ENCODE measurements at places on chromosomes 16 and 17.

DNA sequence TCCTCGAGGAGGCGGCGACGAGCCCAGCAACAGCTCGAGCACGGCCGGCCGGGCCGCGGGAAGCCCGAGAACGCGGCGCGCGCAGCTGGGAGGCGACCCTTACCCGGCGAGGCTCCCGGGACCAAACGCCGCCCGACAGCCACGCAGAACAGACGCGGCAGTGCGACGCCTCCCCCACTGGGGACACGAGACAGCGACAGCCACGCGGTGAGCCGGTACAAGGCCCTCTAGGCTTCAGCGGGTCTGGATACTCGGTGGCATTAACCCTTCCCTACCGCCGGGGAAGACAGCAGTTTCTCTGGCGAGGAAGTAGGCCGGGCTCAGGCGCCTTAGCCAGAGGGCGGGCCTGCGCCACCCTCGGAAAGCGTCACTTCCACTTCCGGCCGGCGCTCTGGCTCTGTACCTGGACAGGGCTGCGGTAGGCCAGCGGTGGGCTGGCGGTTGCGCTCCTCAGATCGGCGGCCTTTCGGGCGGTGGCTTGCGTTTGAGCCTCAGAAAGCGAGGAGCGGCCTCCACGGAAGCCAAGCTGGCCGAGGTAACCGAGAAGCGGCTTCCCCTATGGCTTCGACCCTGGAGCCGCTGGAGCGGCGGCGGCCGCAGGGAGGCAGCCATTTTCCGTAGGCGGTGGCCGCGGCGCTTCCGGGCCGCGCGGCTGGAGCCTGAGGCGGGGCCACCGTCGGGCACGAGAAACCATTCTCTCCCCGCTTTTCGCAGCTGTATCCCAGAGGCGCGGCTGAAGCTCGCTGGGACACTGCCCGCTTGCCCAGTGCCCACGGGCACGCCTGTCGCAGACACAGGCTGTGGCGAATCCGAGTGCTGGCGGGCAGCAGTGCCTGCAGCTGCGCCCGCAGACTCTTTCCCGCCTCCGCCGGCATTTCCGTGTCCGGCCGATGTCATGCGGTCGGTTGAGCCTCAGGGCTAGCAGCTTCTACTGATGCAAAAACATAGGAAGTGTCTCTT, at the start of the genes TIGD7 and ZNF75A:
Gene TIGD7 (minus strand): TSS at position 322 of the 960 bp plus-strand sequence. CDS start 4,816 bp downstream, outside the sequence.
Gene ZNF75A (plus strand): TSS at position 389 of the 960 bp plus-strand sequence. CDS start 2,932 bp downstream, outside the sequence.
- peak; percentile 100 for ATAC-seq

GRCh38 chr16:937723-938122, 33.1 kb downstream of the LMF1 start:
- ATAC-seq: no peak

GRCh38 chr16:31461201-31461920, 2.1 kb downstream of the ARMC5 start:
- ATAC-seq: no peak

DNA sequence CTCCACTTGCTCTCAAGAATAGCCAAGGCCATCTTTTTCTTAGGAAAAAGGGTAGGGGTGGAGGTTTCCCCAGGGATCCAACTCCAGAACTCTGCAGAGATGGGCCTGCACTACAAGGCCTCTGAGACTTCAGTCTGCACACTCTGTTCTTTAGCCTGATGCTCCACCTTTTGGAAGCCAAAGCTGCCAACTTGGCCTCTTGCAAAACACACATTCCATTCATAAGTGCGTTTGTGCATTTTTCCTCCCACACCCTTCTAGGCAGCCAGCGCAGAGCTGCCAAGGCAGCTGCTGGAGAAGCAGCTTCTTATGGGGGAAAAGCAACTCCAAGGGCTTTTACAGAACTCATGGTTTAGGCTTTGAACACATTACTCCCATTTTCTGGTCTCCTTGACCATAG, 45.3 kb downstream of the REXO5 start:
- ATAC-seq: no peak

- ATAC-seq: no peak
Observed at GRCh38 chr16:54466233-54466632, 179.6 kb upstream of the IRX3 start.

- peak; percentile 91 for ATAC-seq
Observed at GRCh38 chr17:49952209-49952911, 16.6 kb upstream of the DLX4 start.

- no peak for ATAC-seq
Observed at GRCh38 chr16:66228792-66229191, 137.7 kb upstream of the CDH5 start.

GRCh38 chr16:11094075-11094856, 149.9 kb downstream of the CLEC16A start:
- peak; percentile 85 for ATAC-seq

- ATAC-seq: no peak
Observed at GRCh38 chr16:56022818-56023217, 147.6 kb upstream of the CES5A start.

GRCh38 chr16:81495321-81496234, 51.0 kb downstream of the CMIP start:
- no peak for ATAC-seq

DNA sequence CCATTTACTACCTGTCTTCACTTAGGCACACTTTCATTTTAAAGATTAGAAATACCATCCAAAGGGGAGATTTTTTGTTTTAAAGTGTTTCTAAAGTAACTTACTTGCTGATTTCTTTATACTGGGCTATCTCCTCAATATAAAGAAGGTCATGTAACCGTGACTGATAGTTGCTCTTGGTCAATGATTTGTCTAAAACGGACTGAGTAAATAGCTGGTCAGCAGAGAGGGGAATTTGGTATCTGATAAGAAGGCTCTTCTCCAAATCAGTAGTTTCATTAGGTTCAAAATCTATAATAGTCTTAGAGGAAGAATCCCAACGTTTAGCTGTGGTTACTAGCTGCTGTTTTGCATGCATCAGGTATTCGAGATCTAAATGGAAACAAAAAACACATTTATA, 66.4 kb downstream of the HELZ start:
- ATAC-seq: no peak

GRCh38 chr17:31015639-31016038, 44.8 kb downstream of the RNF135 start:
- no peak for ATAC-seq

GRCh38 chr16:84532291-84532724, 27.8 kb upstream of the MEAK7 start:
- ATAC-seq: peak; percentile 74

DNA sequence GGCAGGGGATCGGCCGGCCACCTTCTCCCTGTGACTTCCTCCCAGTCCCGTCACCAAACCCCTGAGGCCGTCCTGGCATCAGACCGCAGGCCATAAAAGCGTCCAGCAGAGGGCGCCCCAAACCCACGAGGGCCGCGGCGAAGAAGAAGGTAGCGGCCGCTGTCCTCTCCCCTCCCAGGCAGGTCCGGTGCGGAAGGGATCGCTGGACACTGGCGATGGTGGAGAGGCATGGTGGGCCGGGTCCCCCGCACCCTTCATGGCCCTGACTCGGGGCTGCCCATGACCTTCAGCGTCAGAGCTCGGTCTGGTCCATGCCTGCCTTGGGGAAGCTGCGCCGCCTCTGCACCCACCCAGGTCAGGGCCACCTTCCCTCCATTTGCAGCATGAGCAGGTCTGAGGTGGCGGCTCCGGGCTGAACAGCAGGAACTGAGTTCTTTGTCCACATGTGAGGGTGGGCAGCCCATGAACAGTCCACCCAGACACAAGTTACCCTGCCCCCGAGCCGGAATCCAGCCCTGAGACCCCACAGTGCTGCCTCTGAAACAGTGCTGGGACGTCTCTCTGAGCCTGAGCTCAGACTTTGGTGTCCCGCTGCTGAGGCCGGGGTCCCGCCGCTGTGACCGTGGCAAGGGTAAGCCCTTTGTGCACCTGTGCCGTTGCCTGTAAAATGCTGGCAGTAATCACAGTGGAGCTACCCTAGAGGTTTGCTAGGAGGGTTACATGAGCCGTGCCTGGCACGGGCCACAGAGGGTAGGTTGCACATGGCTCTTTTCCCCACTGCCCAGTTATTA, 40.8 kb upstream of the CMIP start:
- ATAC-seq: peak; percentile 98

DNA sequence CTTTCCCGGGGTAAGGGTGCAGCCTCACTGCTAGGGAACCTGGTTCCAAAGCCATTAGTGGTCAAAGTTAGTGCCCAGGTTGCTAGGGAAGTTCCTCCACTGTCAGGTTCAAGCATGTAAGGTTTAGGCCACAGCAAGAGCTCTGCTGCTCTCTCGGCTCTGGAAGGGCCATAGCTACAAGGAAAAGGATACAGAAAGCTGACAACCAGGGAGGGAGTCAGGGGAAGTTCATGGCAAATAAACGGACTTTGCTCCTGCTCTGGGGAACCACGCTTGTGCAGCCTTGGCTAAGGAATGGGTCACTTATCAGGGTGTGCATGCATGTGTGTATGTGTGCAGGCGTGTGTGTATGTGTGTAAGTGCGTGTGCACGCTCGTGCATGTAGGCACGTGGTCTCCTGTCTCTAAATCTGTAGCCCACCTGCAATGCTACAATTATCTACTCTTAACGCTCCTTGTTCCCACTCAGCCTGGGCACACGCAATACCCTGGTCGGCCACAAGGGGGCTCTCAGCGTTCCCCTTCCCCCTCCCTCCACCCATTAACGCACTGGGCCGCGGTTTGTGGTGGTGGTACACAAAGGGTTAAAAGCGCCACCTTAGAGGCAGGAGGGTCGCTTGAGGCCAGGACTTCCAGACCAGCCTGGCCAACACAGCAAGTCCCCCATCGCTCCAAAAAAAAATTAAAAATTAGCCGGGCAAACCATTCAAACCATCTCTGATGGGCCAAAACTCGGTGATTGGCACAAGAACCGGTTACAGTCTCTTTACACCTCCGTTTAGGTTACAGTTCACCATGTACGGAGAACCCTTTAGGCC, 48.4 kb upstream of the KDM8 start:
- ATAC-seq: peak; percentile 74

GRCh38 chr16:87409781-87410180, 17.6 kb downstream of the MAP1LC3B start:
- ATAC-seq: no peak

DNA sequence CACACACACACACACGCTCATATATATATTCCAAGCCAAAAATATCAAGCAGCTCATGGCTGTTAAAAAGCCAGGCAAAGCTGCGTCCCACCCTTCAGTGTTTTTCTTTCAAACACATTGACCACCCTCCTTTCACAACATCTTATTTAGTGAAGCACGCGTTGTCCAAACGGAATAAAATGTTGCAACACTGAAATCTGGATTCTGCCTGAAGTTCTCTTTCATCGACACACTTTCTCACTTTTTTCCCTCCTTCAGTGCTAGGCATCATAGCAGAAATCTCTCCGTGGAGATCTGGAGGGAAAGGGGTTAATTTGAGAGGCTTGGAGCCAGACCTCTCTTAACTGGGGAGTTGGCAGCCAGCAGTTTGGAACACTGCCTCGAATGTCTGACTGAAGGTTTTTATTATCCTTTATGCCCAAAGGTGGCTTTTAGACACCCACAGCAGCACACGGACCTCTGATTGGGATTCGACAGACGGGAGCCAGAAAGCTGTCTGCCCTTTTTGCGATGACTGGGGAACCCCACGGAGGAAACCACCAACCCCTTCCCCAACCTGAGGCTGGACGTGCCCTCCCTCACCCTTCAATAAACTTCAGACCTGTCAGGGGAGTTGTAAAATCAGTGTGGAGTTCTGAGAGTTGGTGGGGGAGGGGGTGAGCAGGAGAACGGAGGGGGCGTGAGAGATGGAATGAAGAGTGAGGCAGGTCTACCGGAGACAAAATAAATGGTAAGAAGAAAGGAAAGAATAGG, 833.6 kb upstream of the SOX9 start:
- ATAC-seq: no peak

GRCh38 chr17:36590082-36590481, 1.6 kb upstream of the DHRS11 start:
- no peak for ATAC-seq

- no peak for ATAC-seq
Observed at GRCh38 chr17:73506470-73507435, 137.5 kb downstream of the SDK2 start.

DNA sequence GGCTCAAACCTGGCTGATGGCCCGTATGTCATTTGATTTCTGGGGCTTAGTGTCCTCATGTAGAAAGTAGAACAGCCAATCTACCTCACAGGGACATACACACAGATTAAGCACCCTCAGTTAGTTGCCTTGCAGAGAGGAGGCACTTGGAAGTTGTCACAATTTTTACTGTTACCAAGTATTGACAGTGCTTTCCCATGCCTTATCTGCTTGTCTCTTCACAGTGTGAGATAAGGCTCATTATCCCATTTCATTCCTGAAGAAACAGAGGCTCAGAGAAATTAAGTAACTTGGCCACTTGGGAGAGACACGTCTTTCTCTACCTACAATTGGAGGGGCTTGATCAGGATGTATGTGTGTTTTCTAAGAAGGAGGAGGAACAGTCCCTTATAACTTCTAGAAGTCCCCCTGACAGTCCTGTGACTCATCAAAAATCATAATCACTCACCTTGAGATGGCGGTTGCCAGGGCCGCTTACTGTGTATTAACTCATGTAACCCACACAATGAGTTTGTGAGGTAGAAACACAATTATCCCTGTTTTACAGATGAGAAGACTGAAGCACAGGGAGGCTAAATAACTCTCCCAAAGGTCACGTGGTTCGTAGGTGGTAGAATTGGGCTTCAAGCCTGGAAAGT, 56.9 kb upstream of the LHX1 start:
- peak; percentile 82 for ATAC-seq

GRCh38 chr17:44354582-44355561, 8.8 kb downstream of the FAM171A2 start:
- peak; percentile 37 for ATAC-seq

DNA sequence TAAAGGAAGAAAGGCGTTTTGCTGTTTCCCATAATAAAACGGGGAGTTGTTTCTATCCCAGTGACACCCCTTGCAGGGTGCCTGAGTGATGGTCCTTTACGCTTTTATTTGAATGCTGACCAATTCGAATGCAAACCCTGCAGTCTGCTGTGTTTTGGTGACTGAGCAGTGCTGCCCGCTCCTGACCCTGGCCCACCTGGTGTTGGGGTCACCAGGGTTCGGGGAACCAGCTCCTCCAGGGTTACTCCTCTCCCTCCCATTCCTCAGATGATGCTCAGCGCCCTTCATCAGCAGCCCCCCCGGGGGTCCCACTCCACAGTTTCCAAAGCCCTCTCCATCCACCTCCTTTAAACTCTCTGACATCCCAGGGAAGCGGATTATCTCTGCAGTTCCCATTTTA, 6.0 kb downstream of the CA4 start:
- ATAC-seq: no peak

- ATAC-seq: no peak
Observed at GRCh38 chr17:78488867-78489634, 88.1 kb downstream of the DNAH17 start.

Data from activated T-helper 17 cell treated with anti-CD3 and anti-CD28 coated beads, Interleukin-2, amount 50 U/mL, for 72 hours (primary cell).